ENCODE measurements at places on chromosomes 11 and 22.

DNA sequence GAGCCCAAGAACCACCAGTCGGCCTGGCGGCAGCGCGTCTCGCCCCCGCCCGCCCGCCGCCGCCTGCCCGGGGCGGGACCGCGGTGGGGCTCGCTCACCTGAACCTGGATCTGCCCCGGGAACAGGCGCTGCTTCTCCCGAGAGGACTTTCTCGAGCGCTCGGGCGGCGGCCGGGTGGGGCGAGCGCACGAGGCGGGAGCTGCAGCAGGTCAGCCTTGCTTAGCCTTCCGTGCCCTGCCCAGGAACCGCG, 133 bp downstream of the MYH9 start:
- H3K4me3 ChIP-seq = peak overlapping the region; percentile 92
- no peak for DNase-seq
- peaks cover 15% of the 10 kb centered on the region for H3K36me3 ChIP-seq
- peaks cover 14% of the 10 kb centered on the region for H3K27me3 ChIP-seq

DNA sequence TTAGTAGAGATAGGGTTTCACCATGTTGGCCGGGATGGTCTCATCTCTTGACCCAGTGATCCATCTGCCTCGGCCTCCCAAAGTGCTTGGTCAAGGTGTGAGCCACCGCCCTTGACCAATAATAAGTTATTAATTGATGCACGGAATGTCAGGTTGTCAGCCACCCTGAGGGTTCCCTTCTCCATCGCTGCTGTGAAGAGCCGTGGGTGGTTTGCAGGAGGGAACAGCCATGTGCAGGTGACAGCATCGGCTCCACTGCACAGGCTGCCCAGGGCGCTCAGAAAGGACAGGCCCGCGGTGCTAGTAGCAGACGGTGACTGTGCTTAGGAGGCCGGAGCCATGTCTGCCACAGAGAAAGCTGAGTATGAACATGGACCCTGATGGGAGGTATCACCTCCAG, 814.0 kb downstream of the BRD1 start:
- no peaks in the 10 kb centered on the region for H3K4me1 ChIP-seq
- no peak overlapping the region for H3K27ac ChIP-seq
- H3K27me3 ChIP-seq = peaks cover 4% of the 10 kb centered on the region
- DNase-seq = no peak
- no peaks in the 10 kb centered on the region for H3K36me3 ChIP-seq

DNA sequence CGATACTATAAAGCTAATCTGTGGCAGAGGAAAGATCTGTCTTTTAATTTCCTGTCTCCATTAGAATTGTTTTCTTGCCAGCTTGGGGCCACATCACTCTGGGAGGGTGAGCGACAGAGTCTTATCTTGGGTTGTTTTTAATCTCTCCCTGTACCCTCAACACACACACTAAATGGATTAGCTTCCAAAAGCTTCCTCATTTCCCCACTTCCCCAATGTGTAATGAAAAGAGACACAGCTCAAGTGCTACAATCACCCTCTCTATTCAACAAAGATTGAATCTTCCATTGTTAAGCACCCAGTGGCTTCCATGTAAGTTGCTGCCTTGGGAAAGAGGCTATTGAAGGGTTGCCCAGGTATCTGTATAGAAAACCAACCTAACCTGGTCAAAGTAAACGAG, 6.1 kb upstream of the ASCL3 start:
- no peak for DNase-seq
- no peak overlapping the region for H3K4me3 ChIP-seq
- H3K27me3 ChIP-seq = no peaks in the 10 kb centered on the region
- no peaks in the 10 kb centered on the region for H3K4me1 ChIP-seq
- peaks cover 2% of the 10 kb centered on the region for H3K36me3 ChIP-seq

DNA sequence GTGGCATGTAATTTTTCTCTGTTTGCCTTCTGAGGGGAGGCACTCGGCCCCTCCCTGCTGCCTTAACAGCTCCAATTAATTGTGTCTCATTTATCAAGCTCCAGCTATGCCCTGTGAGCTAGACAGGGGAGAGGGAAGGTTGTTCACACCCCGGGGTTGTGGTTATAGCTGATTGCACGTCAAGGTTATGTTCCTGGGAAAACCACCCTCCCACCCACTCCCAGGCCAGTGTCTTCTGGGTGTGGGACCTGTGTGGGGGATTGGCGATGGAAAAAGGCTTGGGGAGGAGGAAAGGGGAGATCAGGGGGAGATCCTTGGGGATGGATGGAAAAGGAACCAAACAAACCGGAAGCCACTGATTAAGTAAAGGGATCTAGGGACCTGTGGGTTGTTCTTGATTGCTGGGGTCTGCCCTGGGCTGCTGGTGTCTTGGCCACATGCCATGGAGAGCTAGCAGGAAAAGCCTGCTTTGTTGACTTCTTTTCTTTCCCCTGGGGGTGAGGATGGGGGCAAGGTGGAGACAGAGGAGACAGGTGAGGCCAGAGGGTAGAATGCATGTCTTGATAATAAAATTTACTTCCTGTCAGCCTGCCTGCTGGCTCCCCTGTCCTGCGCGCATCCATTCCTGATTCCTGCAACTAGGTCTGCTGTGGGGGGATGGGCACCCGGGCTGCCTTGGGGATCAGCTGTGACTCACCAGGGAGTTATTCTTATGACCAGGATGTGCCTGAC, 13.5 kb upstream of the SORL1-AS1 start:
- H3K4me3 ChIP-seq = no peak overlapping the region
- H3K36me3 ChIP-seq = no peaks in the 10 kb centered on the region
- DNase-seq = peak; percentile 78
- peaks cover 7% of the 10 kb centered on the region for H3K27me3 ChIP-seq
- peaks cover 9% of the 10 kb centered on the region for H3K4me1 ChIP-seq

DNA sequence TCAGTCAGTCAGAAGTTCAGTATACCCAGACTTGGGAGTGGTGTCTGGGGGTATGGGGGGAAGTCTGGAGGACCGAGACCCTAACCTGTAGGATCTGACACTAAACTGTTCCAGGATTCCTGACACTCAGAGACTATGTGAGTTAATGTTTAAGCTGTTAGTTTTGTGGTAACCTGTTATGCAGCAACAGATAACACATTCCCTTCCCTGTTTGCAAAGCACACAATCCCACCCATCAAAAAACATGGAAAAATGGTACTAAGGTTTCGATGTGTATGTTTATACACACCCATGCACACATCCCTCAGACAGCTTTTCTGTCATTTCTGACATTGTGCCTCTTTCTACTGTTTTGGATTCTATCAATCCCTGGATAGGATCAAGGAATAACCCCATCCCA, 27.6 kb downstream of the ZNF280B start:
- peaks cover 2% of the 10 kb centered on the region for H3K27me3 ChIP-seq
- no peak for DNase-seq
- H3K4me3 ChIP-seq = no peak overlapping the region
- H3K27ac ChIP-seq = no peak overlapping the region

DNA sequence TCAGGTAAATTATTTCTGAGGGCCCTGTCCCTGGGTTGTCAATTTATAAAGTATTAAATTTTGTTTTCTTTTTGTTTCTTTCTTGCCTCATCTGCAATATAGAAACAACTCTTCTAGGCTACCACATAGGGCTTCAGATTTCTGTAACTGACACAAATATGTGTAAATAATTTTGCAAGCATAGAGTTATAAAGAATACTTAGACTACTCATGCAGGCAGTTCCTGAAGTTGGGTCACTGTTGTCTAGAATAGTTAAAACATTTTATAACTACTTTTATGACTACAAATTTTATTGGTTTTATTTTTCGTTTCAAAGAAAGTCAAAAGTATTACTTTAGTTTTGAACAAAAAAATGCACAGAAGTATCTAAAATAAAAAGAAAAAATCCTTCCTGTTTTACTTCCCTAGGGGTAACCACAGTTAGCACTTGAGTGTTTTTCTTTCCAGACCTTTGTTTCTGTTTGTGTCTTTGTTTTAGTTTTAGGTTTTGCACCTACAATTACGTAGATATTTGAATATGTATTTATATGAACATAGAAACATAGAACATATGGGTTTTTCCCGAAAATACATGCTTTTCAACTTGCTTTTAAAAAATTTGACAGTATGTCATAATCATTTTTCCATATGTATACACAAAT, 12.4 kb upstream of the TMEM123 start:
- H3K36me3 ChIP-seq = no peaks in the 10 kb centered on the region
- no peak overlapping the region for H3K27ac ChIP-seq
- peaks cover 15% of the 10 kb centered on the region for H3K4me1 ChIP-seq
- peaks cover 2% of the 10 kb centered on the region for H3K27me3 ChIP-seq
- no peak overlapping the region for H3K4me3 ChIP-seq

DNA sequence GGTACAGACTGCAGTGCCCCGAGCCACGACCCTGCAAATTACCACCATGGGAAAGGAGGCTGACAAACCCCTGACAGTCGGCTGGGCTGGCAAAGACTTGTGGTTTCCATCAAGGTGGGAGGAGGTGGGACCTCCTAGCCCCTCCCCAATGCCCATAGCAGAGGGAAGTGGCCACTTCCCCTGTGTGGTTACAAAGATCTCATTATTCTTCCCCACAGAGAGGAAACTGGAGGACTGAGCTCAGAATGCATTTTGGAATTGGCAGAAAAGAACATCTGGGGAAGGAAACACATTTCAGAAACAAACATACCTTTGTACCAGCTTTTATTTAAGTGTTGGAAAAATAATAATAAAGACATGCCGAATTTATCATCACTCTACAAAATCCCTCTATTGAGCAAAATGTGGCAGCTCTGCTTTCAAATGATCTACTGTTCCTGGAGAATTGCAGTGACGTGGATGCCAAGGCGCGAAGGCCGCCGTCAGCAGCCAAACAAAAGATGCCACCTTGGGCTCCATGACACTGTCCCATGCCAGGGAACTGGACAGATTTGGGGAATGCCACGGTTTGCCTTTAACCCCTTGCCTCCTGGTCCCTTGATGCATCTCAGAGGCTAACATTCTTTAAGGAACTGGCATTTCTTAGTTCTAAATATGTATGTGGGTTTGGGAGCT, 169.6 kb downstream of the CRYBB2 start:
- H3K27me3 ChIP-seq = peaks cover 11% of the 10 kb centered on the region
- no peak for DNase-seq
- H3K4me1 ChIP-seq = peaks cover 49% of the 10 kb centered on the region

- no peaks in the 10 kb centered on the region for H3K4me1 ChIP-seq
- no peak for DNase-seq
- H3K36me3 ChIP-seq = peaks cover 3% of the 10 kb centered on the region
- H3K4me3 ChIP-seq = no peak overlapping the region
- H3K27ac ChIP-seq = no peak overlapping the region
Observed at GRCh38 chr11:76251576-76251975, 45.3 kb upstream of the WNT11 start.

DNA sequence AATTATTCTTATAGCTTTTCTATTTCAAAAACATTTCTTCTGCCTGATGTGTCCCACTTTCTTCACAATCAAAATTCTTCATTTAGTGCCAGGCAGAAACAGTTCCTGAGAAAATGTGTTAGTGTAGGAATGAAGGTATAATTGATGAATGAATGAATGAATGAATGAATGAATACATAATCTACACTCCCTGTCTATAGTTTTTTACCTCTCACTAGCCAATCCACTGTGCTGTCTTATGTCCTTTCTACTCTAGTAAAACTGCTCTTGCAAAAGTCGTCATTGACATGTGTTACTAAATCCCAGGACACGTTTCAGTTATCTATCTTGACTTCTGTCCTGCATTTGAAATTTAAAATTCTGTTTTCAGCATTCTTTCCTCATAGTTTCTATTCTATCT, 42.9 kb downstream of the CHORDC1 start:
- no peak overlapping the region for H3K27ac ChIP-seq
- no peaks in the 10 kb centered on the region for H3K4me1 ChIP-seq
- no peaks in the 10 kb centered on the region for H3K36me3 ChIP-seq
- H3K4me3 ChIP-seq = no peak overlapping the region
- H3K27me3 ChIP-seq = no peaks in the 10 kb centered on the region

DNA sequence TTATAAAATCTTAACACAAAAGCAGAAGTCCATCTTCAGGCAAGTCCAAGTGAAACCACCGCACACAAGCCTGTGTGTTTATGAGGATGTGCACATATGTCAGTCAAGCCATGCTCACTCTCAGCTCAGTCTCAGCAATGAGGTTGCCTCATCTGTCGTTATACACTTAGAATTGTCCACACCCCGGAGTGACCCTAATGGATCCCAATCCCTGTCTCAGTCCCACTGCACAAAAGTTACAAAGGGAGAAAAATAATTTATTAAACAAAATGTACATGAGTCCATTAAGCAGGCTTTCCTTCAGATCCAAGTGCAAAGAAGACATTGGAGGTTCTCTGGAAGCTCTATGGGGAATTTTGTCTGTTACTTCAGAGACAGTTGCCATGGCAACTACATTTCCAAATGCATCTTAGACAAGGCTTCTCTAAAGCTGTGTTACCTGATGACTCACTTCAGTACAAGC, 24.4 kb downstream of the OR8B12 start:
- H3K4me1 ChIP-seq = peaks cover 15% of the 10 kb centered on the region
- H3K36me3 ChIP-seq = no peaks in the 10 kb centered on the region
- no peak for DNase-seq
- H3K4me3 ChIP-seq = no peak overlapping the region

DNA sequence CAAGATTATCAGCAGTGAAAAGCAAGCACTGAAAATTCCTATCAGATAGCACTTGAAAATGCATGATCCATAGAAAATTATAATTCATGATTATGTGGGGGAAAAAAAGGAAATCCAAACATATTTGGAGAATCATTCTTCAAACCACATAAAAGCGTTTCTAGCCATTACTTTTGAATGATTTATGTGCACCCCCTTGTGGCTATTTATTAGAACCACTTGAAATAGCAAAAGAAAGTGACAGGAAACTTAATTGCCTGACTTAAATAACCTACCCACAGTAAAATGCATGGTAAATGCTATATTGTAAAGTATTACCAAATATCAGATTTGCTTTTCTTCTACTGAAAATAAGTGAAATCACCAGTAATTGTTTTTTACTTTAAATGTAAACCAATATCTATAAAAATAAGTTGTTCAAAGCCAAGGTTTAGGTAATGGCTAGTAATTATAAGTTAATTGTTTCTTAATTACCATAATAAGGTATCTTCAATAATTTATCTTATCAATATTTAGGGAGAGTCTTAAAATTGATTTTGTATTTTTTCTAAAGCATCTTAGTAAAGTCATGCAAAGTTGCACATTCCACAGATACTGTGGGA, 168.5 kb downstream of the ARHGAP42 start:
- H3K4me3 ChIP-seq = no peak overlapping the region
- no peak overlapping the region for H3K27ac ChIP-seq
- DNase-seq = no peak
- no peaks in the 10 kb centered on the region for H3K36me3 ChIP-seq
- H3K27me3 ChIP-seq = no peaks in the 10 kb centered on the region
- H3K4me1 ChIP-seq = no peaks in the 10 kb centered on the region

DNA sequence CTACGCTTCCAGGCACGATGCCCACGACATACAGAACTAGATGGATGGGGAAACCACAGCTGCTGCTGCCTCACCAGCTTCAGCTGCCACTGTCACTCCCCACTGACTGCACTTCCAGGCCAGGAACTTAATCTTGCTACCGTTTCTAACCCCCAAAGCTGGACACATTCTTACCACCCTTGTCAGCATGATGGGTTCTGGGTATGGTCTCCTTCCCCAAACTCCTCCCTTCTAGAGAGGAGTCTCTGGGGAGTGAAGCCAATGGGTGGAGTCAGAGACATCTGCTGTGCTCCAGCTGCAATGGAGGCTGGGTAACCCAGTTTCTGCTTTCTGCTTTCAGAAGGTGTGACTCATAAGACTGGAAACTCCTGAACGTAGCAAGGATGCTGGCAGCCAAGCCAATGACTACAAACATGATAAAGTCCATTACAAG, 87.0 kb upstream of the THY1 start:
- H3K27ac ChIP-seq = no peak overlapping the region
- H3K27me3 ChIP-seq = peaks cover 5% of the 10 kb centered on the region
- H3K36me3 ChIP-seq = no peaks in the 10 kb centered on the region
- H3K4me1 ChIP-seq = peaks cover 7% of the 10 kb centered on the region
- H3K4me3 ChIP-seq = no peak overlapping the region

Measured in endothelial cell (in vitro differentiated cells).